ENCODE measurements at places on chromosomes 1 and 21.

GRCh38 chr1:9275567-9276034 is 17.1 kb upstream of the SPSB1 start:
- peak; percentile 56 for DNase-seq

DNA sequence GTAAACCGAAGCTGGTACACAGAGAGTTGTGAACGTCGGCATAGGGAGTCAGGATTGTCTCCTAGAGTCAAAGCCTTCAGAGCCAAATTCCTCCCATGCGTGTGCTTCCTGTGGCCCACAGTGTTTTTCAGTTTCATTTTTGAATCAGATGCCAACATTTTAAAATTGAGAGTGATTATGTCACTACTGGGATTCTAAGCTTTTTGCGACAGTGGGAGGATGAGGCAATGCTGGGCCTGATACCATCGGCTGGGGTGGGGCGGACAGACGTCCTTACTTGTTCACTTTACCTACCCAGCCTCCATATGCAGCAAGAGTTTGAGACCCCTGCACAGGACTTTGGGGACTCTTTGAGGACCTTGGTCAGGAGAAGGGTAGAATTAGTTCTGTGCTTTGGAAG is 1.3 kb upstream of the KLHDC7A start:
- DNase-seq, result no peak

- DNase-seq, result no peak
These were observed 8.8 kb upstream of the OBSCN start for GRCh38 chr1:228198977-228199590.

- no peak for DNase-seq
These were observed 21.5 kb upstream of the STMN1 start for GRCh38 chr1:25927521-25928265.

- DNase-seq, result no peak
These were observed 925 bp downstream of the PDE9A start for GRCh38 chr21:42654179-42654912.

GRCh38 chr1:208433086-208433485 is 188.9 kb upstream of the PLXNA2 start:
- no peak for DNase-seq

- no peak for DNase-seq
These were observed 479.3 kb upstream of the RUNX1 start for GRCh38 chr21:35528116-35529042.

GRCh38 chr21:43369596-43370090 is 57.3 kb downstream of the SIK1 start:
- no peak for DNase-seq
